ENCODE measurements at places on chromosomes 5 and 9. TPM values are rescaled to one million over a fixed set of nuclear protein-coding genes. Genes with fewer than 3 reads are reported as not detected.

GRCh38 chr9:35517552-35518224 lies 27.8 kb downstream of the RUSC2 start:
- no peak for DNase-seq
- no peak overlapping the region for H3K4me3 ChIP-seq
- H3K27me3 ChIP-seq: no peaks in the 10 kb centered on the region
- no peak overlapping the region for H3K27ac ChIP-seq
- no peaks in the 10 kb centered on the region for H3K4me1 ChIP-seq
- H3K36me3 ChIP-seq: no peaks in the 10 kb centered on the region

DNA sequence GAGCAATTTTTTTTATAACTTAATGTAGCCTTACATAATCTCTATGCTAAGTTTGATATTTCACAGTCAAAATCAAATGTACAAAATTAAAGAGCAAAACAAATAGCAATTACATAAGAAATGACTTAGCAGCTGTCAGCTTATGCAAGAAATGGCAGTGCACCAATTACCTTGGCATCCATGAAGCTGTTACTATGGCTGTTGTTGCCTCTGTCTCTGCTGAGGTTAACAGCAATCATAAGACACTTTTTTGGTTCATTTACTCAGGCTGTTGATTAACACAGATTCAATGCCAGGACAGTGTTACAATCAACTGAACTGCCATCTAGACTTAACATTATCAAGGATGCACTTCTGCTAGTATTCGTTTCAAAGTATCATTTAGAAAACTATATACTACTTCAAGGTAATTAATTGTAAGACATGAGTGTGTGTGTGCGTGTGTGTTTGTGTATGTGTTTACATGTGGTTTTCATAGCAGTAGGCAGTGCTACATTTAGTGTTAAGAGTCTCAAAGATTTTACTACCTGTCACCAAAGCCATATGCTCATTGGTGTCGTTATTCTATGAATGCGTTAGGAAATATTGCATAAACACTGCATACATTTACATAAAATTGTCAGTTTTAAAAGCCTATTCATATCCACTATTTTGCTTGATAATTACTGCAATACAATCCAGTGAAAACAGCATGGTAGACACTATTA lies 1084.2 kb upstream of the COX7C start:
- no peak overlapping the region for H3K27ac ChIP-seq
- H3K36me3 ChIP-seq: no peaks in the 10 kb centered on the region
- DNase-seq: no peak

The GRIN3A gene
- total RNA-seq: 0.05 TPM

DNA sequence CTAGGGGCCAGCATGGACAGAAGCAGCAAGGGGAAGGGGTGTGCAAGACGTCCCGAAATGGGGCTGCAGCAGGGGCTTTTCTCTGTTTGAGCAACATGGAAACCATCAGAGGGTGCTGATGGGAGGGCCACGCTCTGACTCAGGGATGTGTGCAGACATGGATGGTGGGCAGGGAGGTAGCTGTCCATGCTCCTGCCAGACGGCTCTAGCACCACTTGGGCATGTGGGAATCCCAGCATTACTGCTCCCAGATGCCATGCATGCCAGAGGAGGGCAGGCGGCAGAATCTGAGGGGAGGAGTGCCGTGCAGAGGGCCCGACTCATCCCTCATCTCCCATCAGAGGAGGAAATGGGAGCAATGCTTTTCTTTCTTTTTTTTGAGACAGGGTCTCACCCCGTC lies 45.6 kb upstream of the SLC25A51 start:
- H3K4me1 ChIP-seq: no peaks in the 10 kb centered on the region
- no peak overlapping the region for H3K4me3 ChIP-seq
- no peaks in the 10 kb centered on the region for H3K27me3 ChIP-seq
- no peak for DNase-seq
- H3K27ac ChIP-seq: no peak overlapping the region
- no peaks in the 10 kb centered on the region for H3K36me3 ChIP-seq

The TSLP gene
- not detected for total RNA-seq

The ZNG1A gene
- 30.6 TPM for total RNA-seq

The DBH gene
- 0.19 TPM for total RNA-seq

DNA sequence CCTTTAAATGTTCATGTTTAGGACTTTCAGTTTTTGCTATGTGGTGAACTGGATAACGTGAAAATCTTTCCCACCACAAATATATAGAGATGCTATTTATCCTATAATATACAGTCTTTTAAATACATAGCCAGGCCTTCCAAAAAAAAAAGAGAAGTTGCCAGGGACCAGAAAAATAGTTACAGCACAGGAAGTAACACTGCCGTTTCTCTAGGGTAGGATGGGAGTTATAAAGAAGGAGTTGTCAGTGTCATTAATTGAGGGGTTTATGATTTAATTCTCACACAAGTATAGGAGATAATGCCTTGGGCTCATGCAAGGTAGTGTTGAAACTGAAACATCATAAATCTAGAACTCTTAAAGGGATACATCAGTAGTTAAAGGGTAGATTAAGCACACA lies 83.9 kb downstream of the LRRC70 start:
- no peak for DNase-seq
- H3K4me1 ChIP-seq: no peaks in the 10 kb centered on the region
- H3K36me3 ChIP-seq: no peaks in the 10 kb centered on the region
- H3K4me3 ChIP-seq: no peak overlapping the region

DNA sequence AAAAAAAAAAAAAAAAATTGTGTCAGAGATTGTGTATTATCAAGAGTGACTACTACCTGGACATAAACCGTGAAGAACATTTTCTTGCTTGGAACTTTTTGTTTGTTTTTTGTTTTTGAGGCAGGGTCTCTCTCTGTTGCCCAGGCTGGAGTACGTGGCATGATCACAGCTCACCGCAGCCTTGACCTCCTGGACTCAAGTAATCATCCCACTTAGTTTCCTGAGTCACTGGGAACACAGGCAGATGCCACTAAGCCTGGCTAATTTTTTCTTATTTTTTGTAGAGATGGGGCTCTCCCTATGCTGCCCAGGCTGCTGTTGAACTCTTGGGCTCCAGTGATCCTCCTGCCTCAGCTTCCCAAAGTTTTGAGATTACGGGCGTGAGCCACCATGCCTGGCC lies 25.8 kb downstream of the DCP2 start:
- H3K27me3 ChIP-seq: no peaks in the 10 kb centered on the region
- DNase-seq: no peak
- H3K4me1 ChIP-seq: no peaks in the 10 kb centered on the region
- no peak overlapping the region for H3K27ac ChIP-seq

DNA sequence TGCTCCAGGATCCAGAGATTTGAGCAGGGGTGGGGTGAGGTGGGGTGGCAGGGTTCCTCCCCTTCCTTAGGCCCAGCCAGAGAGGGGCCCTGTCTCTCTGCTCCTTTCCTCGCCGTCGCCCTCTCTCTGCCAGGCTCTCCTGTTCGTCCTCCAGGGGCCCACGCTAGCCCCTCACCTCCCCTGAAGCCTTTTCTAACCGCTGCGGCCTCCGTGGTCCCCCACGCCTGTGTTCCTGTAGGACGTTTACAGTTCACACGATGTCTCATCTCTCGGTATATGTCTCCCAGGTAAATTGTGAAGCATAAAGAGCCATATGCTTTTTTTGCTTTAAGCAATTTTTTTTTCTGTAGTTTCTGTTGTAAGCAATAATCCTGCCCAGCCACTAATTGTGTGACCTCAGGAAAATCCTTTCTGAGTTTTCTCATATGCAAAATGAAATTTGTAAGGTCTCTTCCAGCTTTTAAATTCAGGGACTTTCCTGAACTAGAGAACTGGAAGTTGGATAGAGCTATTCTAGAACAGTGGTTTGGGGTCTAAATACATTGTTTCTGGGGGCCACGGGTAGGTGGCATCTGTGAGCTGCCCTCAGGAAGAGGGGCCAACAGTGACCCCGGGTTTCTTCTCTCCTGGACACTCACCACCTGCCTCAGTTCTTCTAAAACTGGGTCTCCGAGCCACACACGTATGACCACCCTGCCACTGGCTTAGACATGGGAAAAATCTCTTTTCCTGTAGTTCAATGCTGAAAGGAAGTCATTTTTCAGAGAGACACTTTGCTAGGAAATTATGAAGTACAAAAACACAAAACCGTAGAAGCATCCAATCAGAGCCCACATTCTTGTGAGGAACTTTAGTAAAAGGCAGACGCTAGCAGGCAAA lies 50.2 kb upstream of the ZNF366 start:
- DNase-seq: no peak
- no peaks in the 10 kb centered on the region for H3K36me3 ChIP-seq
- no peak overlapping the region for H3K27ac ChIP-seq
- H3K4me1 ChIP-seq: no peaks in the 10 kb centered on the region
- H3K4me3 ChIP-seq: no peak overlapping the region

GRCh38 chr5:59360130-59360555 lies 533.4 kb downstream of the PDE4D start:
- no peak overlapping the region for H3K4me3 ChIP-seq
- no peaks in the 10 kb centered on the region for H3K4me1 ChIP-seq
- H3K27ac ChIP-seq: no peak overlapping the region
- H3K27me3 ChIP-seq: no peaks in the 10 kb centered on the region

DNA sequence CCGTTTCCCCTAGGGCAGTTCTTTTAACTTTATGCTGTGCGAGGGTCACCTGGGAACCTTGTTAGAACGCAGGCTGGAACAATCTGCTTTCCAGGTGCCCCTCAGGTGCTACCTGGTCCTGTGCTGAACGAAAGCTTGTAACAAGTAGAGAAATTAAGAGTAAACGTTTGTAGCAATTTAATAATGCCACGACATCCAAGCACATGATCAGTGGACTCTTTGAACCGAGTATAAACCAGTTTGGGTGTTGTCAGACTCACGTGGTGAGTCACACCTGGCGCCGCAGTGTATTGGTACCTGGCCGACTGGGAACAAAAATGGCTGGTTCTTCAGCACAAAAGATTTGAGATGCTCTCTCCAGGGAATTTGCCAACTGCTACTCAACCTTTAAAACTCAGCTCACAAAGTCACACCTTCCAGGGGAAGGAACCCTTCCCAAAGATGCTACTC lies 926 bp upstream of the MYO10 start:
- H3K36me3 ChIP-seq: no peaks in the 10 kb centered on the region
- peaks cover 8% of the 10 kb centered on the region for H3K4me1 ChIP-seq
- peaks cover 8% of the 10 kb centered on the region for H3K27me3 ChIP-seq
- no peak overlapping the region for H3K4me3 ChIP-seq
- no peak overlapping the region for H3K27ac ChIP-seq

DNA sequence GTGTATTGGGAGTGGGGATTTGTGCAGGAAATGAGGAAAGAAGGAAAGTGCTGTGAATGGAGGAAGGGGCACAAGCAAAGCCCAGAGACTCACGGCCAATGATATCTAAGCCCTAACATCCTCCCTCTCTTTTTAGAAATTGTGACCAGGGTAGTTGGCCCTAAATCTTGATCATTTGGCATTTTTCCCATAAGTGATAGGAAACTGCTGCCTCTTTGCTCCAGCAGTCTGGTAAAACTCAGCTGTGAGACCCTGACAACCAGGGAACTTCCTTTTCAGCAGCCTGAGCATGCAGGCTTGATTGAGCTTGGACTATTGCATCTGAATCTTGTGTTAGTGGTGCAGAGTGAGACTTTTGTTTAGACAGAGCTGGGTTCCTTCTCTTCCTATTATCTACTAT lies 9.6 kb upstream of the ADRB2 start:
- H3K36me3 ChIP-seq: no peaks in the 10 kb centered on the region
- H3K4me1 ChIP-seq: no peaks in the 10 kb centered on the region
- no peak for DNase-seq
- no peak overlapping the region for H3K27ac ChIP-seq
- no peaks in the 10 kb centered on the region for H3K27me3 ChIP-seq
- H3K4me3 ChIP-seq: no peak overlapping the region

The SLC34A3 gene
- total RNA-seq: not detected

The BSPRY gene
- total RNA-seq: 0.13 TPM

The SLC22A4 gene
- not detected for total RNA-seq

DNA sequence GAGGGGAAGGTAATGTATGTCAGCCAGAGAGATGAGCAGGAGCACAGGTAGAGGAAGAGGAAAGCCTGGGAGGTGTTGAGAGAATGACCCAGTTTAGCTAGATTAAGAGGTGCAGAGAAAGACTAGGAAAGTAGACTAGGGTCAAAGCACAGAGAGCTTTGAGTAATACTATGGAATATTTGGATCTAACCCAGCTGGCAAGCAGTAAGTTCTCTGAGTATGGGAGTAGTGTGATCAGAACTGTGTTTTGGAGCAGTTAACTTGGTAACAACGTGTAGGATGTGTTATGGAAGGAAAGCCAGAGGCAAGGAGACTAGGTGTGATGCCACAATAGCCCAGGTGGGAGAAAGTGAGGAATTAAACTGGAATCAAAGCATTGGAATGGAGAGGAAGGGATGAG lies 84.9 kb upstream of the PTGER4 start:
- no peak for DNase-seq
- no peaks in the 10 kb centered on the region for H3K4me1 ChIP-seq

The ZCCHC7 gene
- 47.0 TPM for total RNA-seq

The ASS1 gene
- total RNA-seq: not detected

The FLT4 gene
- total RNA-seq: 5.7 TPM

- H3K27me3 ChIP-seq: no peaks in the 10 kb centered on the region
- H3K4me3 ChIP-seq: no peak overlapping the region
- H3K36me3 ChIP-seq: no peaks in the 10 kb centered on the region
Measured at GRCh38 chr9:106146886-106147285, 452.5 kb downstream of the TMEM38B start.

The UBAP1 gene
- total RNA-seq: 39.9 TPM

The NMUR2 gene
- total RNA-seq: not detected

DNA sequence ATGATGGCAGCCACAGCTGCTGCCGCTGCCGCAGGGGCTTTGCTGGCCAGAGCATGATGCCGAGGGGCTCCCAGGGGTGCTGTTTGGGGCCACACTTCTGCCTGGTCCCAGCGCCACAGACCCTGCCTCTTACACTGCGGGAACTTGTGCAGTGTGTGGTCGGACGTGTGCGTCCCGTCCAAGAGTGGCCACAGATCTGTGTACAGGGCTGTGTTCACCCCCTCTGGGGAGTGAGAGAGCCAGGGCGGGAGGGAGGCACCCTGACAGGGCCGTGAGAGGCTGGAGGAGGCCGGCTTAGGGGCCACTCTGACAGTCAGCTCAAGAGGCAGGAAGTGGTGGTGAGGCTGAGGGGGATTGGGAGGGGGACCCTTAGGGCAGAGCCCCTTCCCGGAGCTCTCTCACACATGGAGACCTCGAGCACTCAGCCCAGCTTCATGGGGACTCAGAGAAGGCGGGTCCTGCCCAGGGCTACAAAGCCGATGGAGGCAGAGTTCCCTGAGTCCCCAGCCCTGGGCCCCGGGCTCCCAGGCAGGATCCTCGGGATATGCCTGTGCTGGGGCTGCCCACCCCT lies 13.1 kb upstream of the CARD19 start:
- peak; percentile 25 for DNase-seq
- no peaks in the 10 kb centered on the region for H3K27me3 ChIP-seq

Data from naive thymus-derived CD4-positive, alpha-beta T cell (primary cell).